Peyer's patch (tissue), 4 donors: ENCODE measurements at places on chromosomes 7 and 10. TPM values are rescaled to one million over a fixed set of nuclear protein-coding genes. Genes with fewer than 3 reads are reported as not detected.

The C10orf105 gene
- total RNA-seq: not detected

The FBXL13 gene
- total RNA-seq: 1.3 TPM

The CBLL1 gene
- total RNA-seq: 25.3 TPM

The BBIP1 gene
- total RNA-seq: 32.2 TPM

The NKX2-3 gene
- total RNA-seq: 12.2 TPM

The NPTX2 gene
- 4.1 TPM for total RNA-seq
